ENCODE measurements at places on chromosomes 4 and X.

DNA sequence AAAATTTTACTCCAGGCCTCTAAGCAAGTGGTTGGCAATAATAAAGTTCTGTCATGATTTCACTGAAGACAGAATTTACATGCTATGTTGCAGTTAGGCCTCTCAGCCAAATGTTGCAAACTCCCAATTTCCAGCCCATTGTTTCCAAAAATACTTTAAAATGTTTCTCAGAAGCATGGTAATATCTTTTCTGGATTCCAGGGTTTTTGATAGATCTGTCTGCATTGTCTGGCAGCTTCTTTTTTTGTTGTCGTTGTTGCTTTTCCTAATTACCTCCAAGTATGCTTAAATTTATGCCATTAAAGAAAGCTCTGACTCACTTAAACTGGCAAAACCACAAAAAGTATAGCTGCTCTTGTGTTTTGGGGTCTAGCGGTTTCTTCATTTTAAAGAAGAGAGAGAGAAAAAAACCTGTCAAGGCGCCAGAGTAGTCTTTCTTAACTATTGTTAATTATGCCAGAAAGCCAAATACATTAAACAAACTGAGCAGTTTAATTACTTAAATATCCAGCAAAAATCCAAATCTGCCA lies 97.0 kb downstream of the AGTR2 start:
- DNase-seq, result no peak

DNA sequence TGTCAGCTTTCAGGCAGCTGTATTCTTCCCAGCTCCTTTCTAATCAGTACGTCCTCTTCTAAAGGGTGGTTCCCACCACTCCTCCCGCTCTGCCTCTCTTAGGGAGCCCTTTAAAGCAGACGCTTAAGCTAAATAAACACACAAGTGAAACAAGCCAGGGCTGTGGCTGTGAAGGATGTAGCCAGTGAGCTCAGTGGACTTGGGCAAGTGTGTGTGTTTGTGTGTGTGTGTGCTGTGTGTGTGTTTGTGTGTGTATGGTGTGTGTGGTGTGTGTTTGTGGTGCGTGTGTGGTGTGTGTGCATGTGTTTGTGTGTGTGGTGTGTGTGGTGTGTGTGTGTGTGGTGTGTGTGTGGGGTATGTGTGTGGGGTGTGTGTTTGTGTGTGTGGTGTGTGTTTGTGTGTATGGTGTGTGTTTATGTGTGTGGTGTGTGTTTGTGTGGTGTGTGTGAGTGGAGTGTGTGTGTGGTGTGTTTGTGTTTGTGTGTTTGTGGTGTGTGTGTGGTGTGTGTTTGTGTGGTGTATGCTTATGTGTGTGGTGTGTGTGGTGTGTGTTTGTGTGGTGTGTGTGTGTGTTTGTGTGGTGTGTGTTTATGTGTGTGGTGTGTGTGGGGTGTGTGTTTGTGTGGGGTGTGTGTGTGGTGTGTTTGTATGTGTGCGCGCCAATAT lies 283.3 kb downstream of the PTTG2 start:
- DNase-seq, result no peak

DNA sequence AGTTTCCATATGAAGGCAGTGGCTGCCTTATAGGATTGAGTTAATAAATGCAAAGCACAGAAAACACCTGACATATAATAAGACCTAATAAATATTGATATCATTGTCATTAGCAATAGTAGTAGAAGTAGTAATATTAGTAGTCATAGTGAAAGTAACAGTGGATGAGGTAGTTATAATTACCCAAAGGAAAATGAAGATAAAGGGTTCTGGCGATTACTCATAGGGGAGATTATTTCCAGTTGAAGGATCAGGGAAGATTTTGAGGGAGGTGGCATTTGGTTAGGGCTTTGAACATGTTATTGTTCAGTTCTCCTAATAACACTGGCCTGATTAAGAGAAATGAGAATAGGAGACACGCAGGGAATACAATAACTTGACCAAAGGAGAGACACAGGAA lies 131.9 kb upstream of the GPRIN3 start:
- no peak for DNase-seq

GRCh38 chrX:10526451-10526850 lies 93.9 kb downstream of the MID1 start:
- no peak for DNase-seq

DNA sequence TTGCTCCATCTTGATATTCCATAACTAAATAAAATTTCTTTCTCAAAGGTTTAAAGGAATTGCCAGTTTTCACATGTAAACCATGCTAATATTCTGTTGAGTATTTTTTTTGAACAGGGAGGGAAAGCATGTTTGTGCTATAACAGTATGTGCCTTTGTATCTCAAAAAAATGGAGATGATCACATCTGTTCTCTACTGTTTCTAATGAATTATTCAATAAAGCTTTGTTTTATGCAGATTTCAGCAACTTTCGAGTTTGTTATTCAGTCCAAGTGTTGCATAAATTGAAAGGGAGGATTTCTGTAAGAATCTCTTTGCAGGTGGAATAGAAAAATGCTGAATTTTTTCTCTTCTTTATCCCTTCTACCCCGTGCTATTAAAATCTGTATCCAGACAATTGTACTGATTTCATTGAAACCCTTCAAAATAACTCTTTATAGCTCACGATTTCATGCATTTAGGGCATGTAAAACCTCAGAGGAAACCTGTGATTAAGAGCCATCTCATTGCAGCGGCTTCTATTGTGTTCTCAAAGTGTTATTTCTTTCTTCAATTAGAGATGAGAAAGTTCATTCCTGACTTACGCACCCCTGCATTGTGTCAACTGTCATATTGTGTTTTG lies 42.1 kb downstream of the NEIL3 start:
- no peak for DNase-seq

DNA sequence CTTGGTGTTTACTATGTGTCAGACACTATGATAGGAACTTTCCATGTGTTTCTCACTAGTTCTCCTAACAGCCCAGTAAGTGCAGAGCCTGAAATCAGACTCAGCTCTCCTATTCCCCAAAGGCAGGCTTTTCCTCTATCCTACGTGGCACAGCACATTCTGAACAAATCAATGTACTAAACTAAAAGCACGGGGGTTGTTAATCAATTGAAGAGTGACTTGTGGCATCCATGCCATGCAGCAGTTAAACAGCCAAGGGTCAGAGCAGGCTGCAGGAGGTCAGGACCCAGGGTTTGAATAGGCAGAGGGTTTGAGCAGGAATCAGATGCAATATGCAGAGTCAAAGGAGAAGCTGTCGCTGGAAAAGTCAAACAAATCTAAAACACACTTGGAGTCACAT lies 289.7 kb upstream of the LDB2 start:
- no peak for DNase-seq

DNA sequence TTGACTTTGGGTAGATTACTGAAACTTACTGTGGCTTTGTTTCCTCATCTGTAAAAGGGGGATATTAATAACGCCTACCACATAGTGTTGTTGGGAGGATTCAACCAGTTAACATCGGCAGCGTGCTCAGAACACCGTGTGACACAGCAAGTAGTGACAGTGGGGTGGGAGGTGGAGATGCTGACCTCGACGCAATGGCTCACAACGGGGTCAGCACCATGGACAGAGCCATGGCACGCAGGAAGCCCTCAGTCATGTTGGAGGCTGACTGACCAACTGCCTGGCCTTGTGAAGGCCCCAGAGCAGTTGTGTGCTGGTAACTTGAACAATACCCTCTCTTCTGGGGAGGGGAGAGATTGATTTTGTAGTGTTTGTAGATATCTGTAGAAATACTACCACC lies 93.2 kb downstream of the WFS1 start:
- DNase-seq, result no peak

DNA sequence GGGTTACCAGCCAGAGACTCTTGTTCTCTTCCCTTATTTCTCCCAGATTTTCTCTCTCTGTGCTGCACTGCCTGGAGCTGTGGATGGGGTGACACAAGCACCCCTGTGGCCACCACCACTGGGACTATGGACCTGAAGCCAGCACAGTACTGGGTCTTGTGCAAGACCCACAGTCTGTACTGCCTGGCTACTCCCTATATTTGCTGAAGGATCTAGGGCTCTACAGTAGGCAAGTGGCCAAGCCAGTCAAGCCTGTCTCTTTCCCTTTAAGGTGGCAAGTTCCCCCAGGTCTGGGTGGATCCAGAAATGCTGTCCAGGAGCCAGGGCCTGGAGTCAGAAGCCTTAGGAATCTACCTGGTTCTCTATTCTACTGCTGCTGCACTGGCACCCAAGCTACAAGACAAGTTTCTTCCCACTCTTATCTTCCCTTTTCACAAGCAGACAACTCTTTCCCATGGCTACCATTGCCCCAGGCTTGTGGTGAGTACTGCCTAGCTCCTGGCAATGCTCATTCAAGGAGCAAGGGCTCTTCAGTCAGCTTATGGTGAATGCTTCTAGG lies 28.4 kb upstream of the CT47A1 start:
- DNase-seq, result no peak
